ENCODE measurements at places on chromosomes 11 and 22.

GRCh38 chr11:132898021-132898420 lies 634.3 kb downstream of the OPCML start:
- DNase-seq, result peak; percentile 12

- DNase-seq, result no peak
Measured at GRCh38 chr11:125662689-125663088, 18.0 kb downstream of the ACRV1 start.

DNA sequence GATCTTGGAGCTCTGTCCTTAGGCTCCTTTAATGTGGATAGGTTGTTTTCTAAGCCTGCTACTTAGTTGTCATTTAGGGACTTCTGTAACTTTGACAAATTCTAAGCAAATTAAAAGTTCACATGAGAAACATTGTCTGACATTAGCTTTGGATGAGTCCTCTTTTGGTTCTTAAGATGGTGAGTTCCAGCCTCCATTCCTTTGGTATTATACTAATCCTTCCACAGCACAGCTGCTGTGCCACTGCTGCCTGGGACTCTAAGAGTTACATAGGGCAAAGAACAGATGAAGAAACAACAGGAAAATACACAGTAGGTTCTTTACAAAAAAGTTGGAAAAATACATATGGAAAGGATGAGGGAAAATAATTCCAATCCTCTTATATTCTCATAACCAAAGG lies 25.3 kb upstream of the PIK3C2A start:
- no peak for DNase-seq

DNA sequence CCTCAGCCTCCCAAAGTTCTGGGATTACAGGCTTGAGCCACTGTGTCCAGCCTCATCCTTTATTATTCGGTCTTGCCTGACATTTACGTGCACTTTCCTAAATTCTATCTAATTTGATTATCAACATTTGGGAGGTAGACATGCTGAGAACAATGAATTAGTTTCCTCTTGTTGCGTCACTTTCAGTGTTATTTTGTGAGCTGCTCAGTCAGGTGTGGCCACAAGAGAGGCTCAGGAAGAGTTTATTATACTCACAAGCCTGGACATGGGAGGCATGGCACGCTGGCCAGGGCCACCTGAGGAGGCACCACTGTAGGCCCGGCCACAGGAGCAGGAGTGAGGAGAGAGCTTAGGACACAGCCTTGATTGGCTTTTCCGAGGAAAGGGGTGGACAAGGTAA lies 59.7 kb upstream of the RBFOX2 start:
- no peak for DNase-seq

GRCh38 chr11:74546752-74547151 lies 45.6 kb upstream of the POLD3 start:
- no peak for DNase-seq

DNA sequence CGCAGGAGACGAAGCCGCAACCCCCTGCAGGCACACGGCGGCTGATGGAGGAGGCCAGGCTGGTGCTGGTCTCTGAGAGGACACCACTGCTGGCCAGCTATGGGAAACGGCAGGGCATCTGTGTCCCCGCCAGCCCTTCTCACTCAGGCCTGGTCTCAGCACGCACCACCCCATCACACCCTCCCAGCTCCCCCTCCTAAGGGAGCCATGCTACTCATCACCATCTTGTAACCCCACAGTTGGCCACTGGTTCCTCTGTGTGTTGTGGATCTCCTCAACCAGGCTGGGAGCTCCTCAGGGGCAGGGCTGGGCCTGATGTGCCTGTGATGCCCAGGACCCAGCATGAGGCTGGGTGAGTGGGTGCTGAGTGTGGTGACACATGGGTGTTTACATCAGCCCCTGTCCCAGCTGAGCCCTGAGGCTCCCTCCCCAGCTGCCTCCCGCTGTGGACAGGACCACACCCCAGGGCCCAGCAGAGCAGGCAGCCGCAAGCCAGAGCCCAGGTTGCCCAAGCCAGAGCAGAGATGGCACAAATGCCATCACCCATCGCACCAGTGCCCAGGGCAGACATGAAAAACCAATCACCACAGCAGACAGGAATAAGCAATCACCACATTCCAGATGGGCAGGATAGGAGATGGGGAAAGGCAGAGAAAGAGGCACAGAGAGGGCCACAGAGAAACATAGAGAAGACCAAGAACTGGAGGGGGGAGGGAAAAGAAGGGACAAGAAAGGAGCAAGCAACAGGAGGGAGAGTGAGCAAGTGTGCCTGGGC lies 8.2 kb downstream of the ARVCF start:
- no peak for DNase-seq

- DNase-seq, result peak; percentile 88
Measured at GRCh38 chr11:69000831-69001242, 12.2 kb downstream of the MRGPRF start.

DNA sequence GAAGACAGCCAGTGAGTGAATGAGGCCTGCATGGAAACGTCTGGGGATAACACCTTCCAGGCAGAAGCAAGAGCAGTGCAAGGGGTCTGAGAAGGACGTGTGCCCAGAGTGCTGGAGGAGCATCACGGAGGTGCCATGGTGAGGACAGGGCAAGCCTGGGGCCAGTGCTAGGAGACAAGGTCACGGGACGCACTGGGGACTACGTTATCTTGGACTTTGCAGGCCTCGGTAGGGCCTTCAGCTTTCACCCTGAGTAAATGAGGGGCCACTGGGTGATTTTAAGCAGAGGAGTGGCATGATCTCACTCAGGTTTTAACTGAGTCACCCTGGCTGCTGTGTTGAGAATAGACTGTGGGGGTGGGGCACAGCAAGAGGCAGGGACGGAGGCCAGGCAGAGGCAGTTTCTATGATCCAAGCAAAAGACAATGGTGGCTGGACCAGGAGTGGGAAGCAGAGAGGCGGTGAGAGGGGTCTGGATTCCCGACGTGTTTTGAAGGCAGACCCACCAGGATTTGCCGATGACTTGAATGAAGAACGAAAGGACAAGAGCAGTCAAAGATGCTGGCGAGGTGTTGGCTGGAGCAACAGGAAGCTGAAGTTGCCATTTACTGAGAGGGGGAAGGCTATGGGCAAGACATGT lies 102.7 kb upstream of the PARVA start:
- no peak for DNase-seq

DNA sequence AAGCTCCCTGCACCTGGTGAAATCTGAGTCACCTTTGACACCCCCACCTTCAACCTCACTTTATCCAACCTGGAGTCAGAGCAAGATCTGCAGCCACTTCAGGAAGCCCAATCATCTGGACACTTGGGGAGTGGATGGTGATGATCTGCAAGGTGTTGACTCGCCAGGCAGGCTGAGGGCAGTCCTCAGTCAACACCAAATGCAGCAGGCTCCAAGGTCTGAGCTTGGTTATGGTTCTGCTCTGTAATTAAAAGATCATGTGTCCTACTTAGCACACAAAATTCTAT lies 446.9 kb downstream of the BRD1 start:
- DNase-seq, result no peak

GRCh38 chr22:46668116-46668515 lies 47.9 kb downstream of the GRAMD4 start:
- DNase-seq, result no peak

DNA sequence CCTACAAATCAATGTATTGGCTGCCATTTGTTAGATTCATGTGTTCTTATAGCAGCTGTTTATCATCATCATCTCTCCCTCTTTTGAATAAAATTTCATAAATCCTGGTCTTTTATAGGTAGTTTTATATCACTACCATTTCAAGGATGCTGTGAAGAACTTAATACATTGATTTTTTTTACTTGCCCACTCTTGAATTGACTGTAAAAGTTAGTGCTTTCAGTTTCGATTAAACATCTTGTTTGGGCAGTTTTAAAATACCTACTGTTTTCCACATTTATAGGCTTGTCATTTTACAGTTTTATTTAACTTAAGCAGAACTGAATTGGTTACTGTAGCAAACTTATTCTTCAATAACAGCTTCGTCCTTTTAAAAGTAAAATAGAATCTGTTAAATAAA lies 59.5 kb downstream of the TTC17 start:
- no peak for DNase-seq

GRCh38 chr11:60905551-60906113 lies 753 bp downstream of the PRPF19 start:
- peak; percentile 18 for DNase-seq

GRCh38 chr11:121298774-121299173 lies 6.2 kb downstream of the SC5D start:
- no peak for DNase-seq

DNA sequence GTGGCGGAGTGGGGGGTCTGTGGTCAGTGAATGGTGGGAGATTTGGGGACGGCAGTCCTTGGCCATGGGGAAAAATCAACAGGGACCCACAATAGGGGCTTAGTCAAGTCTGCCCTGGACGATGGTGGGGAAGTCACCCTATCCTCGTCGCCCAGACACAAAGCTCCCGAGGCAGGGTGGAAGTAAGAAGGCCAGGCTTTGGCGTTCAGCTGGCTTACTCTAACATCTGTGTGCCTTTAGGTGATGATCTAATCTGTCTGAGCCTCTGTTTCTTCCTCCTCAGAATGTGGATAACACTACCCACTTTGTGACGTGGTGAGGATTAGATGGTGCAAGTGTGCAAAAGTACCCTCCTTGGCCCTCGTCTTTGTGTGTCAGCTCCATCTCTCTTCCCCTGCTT lies 192.2 kb downstream of the ST3GAL4 start:
- DNase-seq, result peak; percentile 36

- peak; percentile 46 for DNase-seq
Measured at GRCh38 chr11:65417702-65418430, 4.7 kb upstream of the NEAT1 start.

GRCh38 chr11:22657101-22657694 lies 9.2 kb upstream of the GAS2 start:
- no peak for DNase-seq

GRCh38 chr22:37132773-37133172 lies 16.9 kb downstream of the IL2RB start:
- DNase-seq, result no peak

- peak; percentile 88 for DNase-seq
Measured at GRCh38 chr11:12066799-12067508, 43.4 kb upstream of the MICAL2 start.

GRCh38 chr11:130217133-130218031 lies 57.8 kb downstream of the ST14 start:
- DNase-seq, result no peak

DNA sequence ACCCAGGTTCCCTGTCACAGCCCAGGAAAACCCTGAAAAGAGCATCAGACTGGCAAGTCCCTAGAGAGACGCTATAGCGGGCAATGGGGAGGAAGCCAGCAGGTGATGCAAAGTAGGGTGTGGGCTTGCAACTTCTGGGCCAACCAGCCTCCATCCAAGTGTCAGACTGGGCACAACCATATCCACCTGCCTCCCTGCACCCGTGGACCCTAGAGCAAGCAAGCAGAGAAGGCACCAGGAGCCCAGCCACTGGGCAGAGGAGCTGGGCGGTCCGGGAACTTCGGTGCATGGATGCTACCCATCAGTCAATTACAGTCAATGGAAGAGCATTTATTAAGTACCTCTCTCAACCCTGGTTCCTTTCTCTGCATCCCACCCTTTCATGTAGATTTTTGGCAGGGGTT lies 2.8 kb downstream of the NECTIN1 start:
- DNase-seq, result no peak

- DNase-seq, result peak; percentile 90
Measured at GRCh38 chr11:117072517-117073461, 25.4 kb downstream of the SIK3 start.

DNA sequence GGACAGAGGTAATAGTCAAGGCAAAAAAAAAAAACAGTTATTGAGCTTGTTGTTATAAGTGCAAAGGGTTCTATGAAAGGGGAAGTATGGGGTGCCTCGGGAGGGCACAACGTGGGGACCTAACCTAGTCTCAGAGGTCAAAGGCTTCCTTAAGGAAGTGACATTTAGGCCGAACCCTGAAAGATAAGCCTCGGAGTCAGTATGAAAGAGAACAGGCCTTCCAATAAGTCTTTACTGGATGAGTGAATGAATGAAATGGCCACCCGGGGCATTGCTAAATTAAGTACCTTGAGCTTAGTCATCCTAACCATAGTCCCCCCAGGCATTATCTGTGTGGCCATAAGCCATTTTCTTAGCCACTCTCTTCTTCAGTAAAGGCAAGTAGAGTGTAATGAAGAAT lies 19.7 kb downstream of the FLI1 start:
- DNase-seq, result no peak

- no peak for DNase-seq
Measured at GRCh38 chr11:30002157-30002785, 14.6 kb downstream of the KCNA4 start.

- DNase-seq, result peak; percentile 43
Measured at GRCh38 chr11:126140201-126140925, 71.1 kb downstream of the RPUSD4 start.

DNA sequence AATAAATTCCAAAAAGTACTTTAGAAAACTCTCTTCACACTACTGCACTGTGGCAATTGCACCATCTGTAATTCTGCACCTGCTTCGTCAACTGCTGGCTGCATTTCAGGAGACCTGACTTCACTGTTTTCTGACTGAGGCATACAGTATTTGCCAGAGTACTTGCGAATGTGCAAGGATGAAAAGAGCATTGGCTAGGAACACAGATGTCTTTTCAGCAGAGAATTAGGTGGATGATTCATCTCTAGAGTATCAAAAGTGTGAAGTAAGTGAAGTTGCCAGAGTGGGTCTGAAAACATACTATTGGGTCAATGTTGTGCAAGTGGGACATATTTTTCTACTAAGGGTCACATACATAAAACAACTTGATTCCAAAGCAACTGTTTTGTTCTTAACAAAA lies 427.5 kb upstream of the CCDC90B start:
- DNase-seq, result peak; percentile 48

DNA sequence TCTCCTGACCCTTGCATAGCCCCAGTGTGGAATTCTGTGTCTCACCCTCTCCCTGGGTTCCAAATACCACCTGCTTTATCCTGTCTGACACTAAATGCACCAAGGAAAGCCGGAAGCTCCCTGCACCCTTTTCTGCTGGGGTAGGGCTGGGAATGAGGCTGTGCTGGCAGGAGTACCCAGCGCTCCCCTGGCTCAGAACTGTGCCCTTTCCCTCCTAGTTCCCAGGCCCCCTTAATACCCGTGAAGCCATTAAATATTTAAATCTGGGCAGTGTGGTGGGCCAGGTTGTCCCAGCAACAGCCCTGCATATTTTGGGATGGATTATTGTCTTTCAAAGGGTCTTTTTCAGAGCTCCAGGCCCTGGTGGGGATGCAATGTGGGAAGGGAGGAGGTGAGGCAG lies 63.0 kb downstream of the TP53I11 start:
- no peak for DNase-seq

DNA sequence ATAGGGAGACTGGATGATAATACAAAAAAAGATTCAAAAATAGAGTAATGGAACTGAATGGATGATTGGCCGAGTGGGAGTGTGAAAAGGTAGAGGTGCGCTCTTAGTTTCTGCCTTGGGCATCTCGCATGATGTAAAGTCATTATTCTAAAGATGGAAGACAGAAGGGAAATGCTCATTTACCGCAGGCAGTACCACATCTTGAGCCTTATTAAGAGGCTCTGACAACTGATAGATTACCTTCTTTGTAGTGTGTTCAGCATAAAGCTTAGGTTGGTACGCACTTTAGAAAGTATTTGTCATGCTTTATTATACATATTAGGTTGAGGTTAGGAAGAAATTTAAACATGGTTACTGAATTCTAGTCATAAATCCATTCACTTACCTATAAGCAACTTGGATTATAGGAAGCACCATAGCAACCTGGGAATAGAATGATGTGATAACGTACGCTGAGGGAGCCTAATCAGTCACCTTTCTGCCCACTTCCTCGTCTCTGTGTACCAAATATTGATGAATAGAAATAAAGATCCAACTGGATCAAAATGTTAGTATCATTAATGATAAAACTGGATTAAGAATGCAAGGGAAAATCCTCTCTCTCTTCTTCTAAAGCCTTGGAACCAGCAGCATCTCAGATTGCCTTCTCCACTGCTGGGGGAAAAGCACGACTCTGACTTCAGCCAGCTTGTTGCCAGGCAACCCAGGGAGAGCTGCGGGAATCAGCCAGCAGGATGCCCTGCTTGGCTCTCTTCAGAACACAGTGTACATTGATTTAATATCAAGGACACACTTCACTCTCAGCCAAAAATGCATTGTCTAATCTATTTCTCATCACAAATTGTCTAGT lies 29.0 kb upstream of the VWA5A start:
- DNase-seq, result no peak

Data from AG10803 (cell line).